Suprapubic skin (tissue), 4 donors: ENCODE measurements at places on chromosomes 3 and 15. TPM values are rescaled to one million over a fixed set of nuclear protein-coding genes. Genes with fewer than 3 reads are reported as not detected.

The SCAANT1 gene
- not detected for total RNA-seq

The ZBED2 gene
- total RNA-seq: 2.3 TPM

The TEX55 gene
- total RNA-seq: not detected

The RNF7 gene
- total RNA-seq: 54.4 TPM

The CRABP1 gene
- 2.6 TPM for total RNA-seq

The CHRNA5 gene
- 1.7 TPM for total RNA-seq

The PLCD1 gene
- total RNA-seq: 38.9 TPM
